Progenitor cell of endocrine pancreas (in vitro differentiated cells): ENCODE measurements at places on chromosomes 13 and 19.

GRCh38 chr19:18742838-18743783, 48.0 kb downstream of the COMP start:
- H3K27me3 ChIP-seq: no peaks in the 10 kb centered on the region
- DNase-seq: no peak
- peak overlapping the region; percentile 76 for H3K27ac ChIP-seq
- peaks cover 41% of the 10 kb centered on the region for H3K4me1 ChIP-seq
- no peaks in the 10 kb centered on the region for H3K36me3 ChIP-seq

DNA sequence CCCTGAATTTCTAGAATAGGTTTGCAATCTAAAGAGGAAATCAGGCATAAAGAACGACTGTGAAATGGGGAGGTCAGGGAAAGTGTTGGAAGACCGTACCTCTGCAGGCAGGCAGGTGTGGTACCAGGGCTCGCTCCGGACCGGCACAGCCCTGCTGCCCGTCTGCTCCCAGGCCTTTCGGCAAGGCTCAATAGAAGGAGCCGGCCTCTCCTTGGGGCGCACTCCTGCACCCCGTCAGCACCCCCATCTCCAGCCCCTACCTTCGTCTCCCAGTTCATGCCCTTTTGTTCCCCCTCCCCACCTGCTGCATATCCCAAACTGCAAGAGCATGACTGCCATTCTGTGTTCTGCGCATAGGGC, 139.8 kb upstream of the SOX1 start:
- no peak for DNase-seq
- no peak overlapping the region for H3K27ac ChIP-seq
- H3K36me3 ChIP-seq: no peaks in the 10 kb centered on the region
- H3K4me1 ChIP-seq: peaks cover 1% of the 10 kb centered on the region
- H3K27me3 ChIP-seq: peaks cover 40% of the 10 kb centered on the region
- no peak overlapping the region for H3K4me3 ChIP-seq

DNA sequence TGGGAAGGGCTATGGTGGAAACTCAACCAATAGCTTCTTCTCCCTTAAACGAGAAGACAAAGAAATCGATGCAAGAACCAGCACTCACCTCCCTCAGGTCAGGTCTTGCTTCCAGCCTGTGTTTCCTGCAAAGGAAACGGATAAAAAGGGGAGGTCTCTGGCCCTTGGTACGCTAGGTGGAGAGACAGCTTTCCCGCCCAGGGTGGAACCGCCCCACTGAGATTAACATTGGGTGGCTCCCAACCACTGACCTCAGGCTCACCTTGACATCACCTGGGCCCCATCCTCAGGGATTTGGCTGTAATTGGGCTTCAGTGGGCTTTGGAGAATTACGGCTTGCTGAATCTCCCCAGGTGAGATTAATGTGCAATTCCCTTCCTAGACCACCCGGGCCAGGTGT, at the start of gene NLRP7:
Gene NLRP7, minus strand, starts transcription at position 150 of the 400 bp plus-strand sequence.
- no peak within 1 kb of the TSS for H3K27ac ChIP-seq
- no peak within 1 kb of the TSS for H3K4me3 ChIP-seq
- no peaks in the 10 kb centered on the region for H3K4me1 ChIP-seq
- H3K36me3 ChIP-seq: no peaks in the 10 kb centered on the region
- no peak for DNase-seq
- H3K27me3 ChIP-seq: peaks cover 8% of the 10 kb centered on the region

GRCh38 chr19:6752256-6753177, 13.0 kb downstream of the TRIP10 start:
- peak; percentile 78 for DNase-seq
- H3K27ac ChIP-seq: peak overlapping the region; percentile 99
- H3K4me1 ChIP-seq: peaks cover 9% of the 10 kb centered on the region
- no peaks in the 10 kb centered on the region for H3K27me3 ChIP-seq

GRCh38 chr13:99600318-99600717, 99.0 kb downstream of the TM9SF2 start:
- H3K27ac ChIP-seq: no peak overlapping the region
- no peaks in the 10 kb centered on the region for H3K4me1 ChIP-seq

GRCh38 chr13:46373623-46374022, 13.4 kb downstream of the RUBCNL start:
- no peak for DNase-seq
- H3K4me3 ChIP-seq: no peak overlapping the region
- peaks cover 7% of the 10 kb centered on the region for H3K27me3 ChIP-seq

DNA sequence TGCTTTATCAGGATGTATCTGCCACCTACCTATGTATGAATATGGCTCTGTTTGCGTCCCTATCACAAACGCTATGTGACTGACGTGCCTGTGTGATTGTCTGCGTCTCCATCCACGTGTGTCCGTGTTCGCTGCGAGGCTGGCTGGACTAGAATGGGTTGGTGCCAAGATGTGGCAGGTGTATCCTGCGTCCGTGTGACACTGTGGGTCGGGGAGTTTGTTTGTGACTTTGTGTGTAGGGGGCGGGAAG, 6.7 kb upstream of the HOOK2 start:
- no peaks in the 10 kb centered on the region for H3K36me3 ChIP-seq
- peak overlapping the region; percentile 96 for H3K27ac ChIP-seq
- DNase-seq: no peak
- peaks cover 12% of the 10 kb centered on the region for H3K4me1 ChIP-seq

DNA sequence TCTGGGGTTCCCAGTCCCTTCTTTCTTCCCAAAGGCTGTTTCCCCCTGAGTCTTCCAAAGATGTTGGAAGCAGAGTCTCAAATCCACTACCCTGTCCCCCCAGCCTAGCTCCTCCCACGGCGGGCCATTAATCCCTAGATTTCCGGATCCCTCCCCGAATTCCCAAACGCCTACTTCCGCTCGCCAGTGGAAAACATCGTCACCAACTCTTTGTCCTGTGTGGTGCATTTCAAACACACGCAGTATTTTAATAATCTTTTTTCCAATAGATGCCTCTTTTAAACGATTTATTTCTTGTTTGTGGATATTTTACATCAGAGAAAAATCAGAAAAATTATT, 610 bp downstream of the ZNF791 start:
- peaks cover 15% of the 10 kb centered on the region for H3K36me3 ChIP-seq
- peak overlapping the region; percentile 100 for H3K27ac ChIP-seq
- peaks cover 3% of the 10 kb centered on the region for H3K4me1 ChIP-seq
- peak; percentile 29 for DNase-seq
- peak overlapping the region; percentile 99 for H3K4me3 ChIP-seq

GRCh38 chr19:510606-511100, 3.4 kb downstream of the TPGS1 start:
- DNase-seq: peak; percentile 89
- peak overlapping the region; percentile 56 for H3K4me3 ChIP-seq
- H3K36me3 ChIP-seq: peaks cover 8% of the 10 kb centered on the region
- peaks cover 11% of the 10 kb centered on the region for H3K27me3 ChIP-seq
- H3K27ac ChIP-seq: peak overlapping the region; percentile 67

DNA sequence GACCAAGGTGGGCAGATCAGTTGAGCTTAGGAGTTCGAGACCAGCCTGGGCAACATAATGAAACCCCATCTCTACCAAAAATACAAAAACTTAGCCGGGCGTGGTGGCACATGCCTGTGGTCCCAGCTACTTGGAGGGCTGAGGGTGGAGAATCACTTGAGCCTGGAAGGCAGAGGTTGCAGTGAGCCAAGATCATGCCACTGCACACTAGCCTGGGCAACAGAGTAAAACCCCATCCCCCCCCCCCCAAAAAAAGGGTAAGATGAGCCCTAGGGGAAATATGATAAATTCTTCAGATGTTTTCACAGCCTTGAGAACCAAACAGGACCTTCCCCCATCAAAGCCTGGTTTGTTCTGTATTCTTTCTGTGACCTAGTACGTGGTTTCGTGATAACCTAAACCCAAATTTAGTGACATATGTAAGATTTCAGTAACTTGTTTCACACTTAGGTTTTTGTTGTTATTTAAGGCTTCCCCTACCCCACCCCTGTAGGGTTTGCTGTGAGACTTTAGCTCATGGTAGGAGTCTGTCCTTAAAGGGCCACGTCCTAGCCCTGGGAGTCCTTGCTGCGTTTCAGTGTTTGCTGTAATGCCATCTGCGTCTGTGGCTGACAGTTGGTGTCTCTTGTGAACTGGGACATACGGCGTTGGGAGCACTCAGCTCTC, 49.6 kb downstream of the MYO9B start:
- no peak overlapping the region for H3K4me3 ChIP-seq
- no peak for DNase-seq
- H3K27ac ChIP-seq: no peak overlapping the region
- no peaks in the 10 kb centered on the region for H3K4me1 ChIP-seq
- peaks cover 4% of the 10 kb centered on the region for H3K36me3 ChIP-seq

- peak overlapping the region; percentile 82 for H3K27ac ChIP-seq
- H3K36me3 ChIP-seq: peaks cover 7% of the 10 kb centered on the region
- H3K27me3 ChIP-seq: no peaks in the 10 kb centered on the region
- H3K4me1 ChIP-seq: peaks cover 10% of the 10 kb centered on the region
- H3K4me3 ChIP-seq: no peak overlapping the region
Measured at GRCh38 chr19:46737298-46737654, 8.6 kb upstream of the FKRP start.

DNA sequence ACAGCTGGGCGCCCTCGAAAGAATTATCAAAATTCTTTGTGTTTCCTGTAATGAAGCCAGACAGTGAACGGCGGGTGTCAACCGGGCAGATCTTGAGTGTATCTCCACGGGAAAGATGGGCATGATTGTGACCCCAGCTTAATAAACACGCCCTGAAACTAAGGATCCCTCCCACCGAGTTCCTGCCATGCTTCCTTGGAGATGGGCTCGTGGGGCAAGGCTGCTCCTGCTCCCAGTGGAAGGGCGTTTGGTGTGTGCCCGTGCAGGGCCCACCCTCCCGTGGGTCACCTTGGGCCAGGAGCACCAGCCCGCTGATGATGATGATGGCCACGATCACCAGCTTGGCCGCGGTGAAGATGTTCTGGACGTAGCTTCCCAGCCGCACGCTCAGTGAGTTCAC, 7.4 kb downstream of the SLC7A9 start:
- no peak for DNase-seq
- H3K27me3 ChIP-seq: no peaks in the 10 kb centered on the region

GRCh38 chr19:31450696-31451095, 101.5 kb upstream of the TSHZ3 start:
- H3K4me1 ChIP-seq: no peaks in the 10 kb centered on the region
- no peak overlapping the region for H3K27ac ChIP-seq
- no peaks in the 10 kb centered on the region for H3K36me3 ChIP-seq
- DNase-seq: no peak
- peaks cover 7% of the 10 kb centered on the region for H3K27me3 ChIP-seq

GRCh38 chr13:112260108-112261055, 115.8 kb upstream of the SPACA7 start:
- H3K27me3 ChIP-seq: peaks cover 39% of the 10 kb centered on the region
- no peak overlapping the region for H3K4me3 ChIP-seq
- DNase-seq: no peak
- H3K36me3 ChIP-seq: no peaks in the 10 kb centered on the region

DNA sequence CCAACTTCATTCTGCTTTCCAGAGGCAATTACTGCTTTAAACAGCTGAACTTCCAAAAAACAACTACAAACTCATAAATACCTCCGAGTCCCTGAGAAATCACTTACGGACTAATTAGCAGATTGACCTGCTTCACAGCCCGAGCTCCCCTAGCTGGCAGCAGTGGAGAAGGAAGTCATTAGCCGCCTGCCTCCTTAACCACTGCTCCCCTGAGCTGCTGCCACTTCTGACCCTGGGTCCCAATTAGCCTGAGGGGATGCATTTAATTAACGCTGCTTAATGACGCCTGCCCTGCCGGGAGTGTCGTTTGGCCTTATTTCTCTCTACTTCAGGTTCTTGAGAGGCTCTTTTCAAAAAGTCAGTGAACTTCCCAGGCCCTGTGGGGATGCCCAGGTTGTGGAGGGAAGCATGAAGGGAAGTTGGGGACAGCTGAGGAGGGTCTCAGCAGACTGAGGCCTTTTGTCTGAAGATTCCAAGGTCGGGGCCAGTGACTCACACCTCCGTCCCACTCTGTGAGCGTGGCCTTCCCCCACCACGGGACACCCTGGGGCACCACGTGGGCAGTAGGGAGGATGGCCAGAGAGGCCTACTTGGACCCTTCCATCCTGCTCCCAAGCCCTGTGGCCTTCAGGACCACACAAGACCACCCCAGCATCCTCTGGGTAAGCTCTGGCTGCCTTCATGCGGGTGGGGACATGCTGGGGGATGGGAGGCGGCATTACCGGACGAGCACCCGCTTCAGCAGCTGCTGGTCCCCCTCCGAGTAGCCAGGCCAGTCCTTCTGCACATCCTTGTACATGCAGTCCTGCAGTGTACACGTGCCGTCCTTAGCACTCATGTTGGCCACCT, 19.8 kb upstream of the ISYNA1 start:
- no peak overlapping the region for H3K27ac ChIP-seq
- no peaks in the 10 kb centered on the region for H3K27me3 ChIP-seq
- peaks cover 2% of the 10 kb centered on the region for H3K4me1 ChIP-seq
- no peak for DNase-seq

DNA sequence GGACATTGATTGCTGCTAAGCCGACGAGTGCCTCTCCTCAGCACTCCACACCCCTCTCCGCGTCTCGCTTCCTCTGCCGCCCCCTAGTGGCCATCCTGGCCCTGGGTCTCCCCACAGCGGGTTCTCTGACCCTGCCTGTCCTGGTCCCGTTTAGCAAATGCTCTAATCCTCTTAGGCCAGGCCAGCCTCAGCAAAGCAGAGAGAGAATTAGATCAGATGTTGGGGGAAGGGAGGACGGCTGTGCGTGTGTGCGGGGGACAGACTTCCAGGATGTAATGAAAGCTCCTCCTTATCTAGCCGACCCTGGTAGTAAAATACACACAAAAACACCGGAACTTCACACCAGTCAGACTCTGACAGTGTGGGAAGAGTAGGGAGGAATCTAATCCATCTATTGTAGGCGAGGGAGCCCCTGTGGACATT, 4.5 kb downstream of the TPRX2 start:
- H3K4me1 ChIP-seq: no peaks in the 10 kb centered on the region
- no peak overlapping the region for H3K4me3 ChIP-seq
- peaks cover 5% of the 10 kb centered on the region for H3K27me3 ChIP-seq
- no peaks in the 10 kb centered on the region for H3K36me3 ChIP-seq
- DNase-seq: peak; percentile 96

GRCh38 chr13:99085808-99086266, 108.0 kb upstream of the DOCK9 start:
- H3K36me3 ChIP-seq: no peaks in the 10 kb centered on the region
- H3K4me1 ChIP-seq: peaks cover 8% of the 10 kb centered on the region
- peaks cover 33% of the 10 kb centered on the region for H3K27me3 ChIP-seq
- peak overlapping the region; percentile 75 for H3K4me3 ChIP-seq
- DNase-seq: no peak

GRCh38 chr19:34430738-34431625, 2.8 kb downstream of the UBA2 start:
- H3K4me1 ChIP-seq: peaks cover 16% of the 10 kb centered on the region
- no peak for DNase-seq
- peak overlapping the region; percentile 98 for H3K4me3 ChIP-seq
- H3K36me3 ChIP-seq: peaks cover 4% of the 10 kb centered on the region
- peak overlapping the region; percentile 77 for H3K27ac ChIP-seq

GRCh38 chr13:77397636-77398035, 70.7 kb upstream of the MYCBP2 start:
- no peak overlapping the region for H3K27ac ChIP-seq
- H3K4me3 ChIP-seq: no peak overlapping the region
- H3K27me3 ChIP-seq: no peaks in the 10 kb centered on the region

- H3K36me3 ChIP-seq: no peaks in the 10 kb centered on the region
- H3K4me3 ChIP-seq: no peak overlapping the region
- no peak overlapping the region for H3K27ac ChIP-seq
- no peaks in the 10 kb centered on the region for H3K27me3 ChIP-seq
- peaks cover 3% of the 10 kb centered on the region for H3K4me1 ChIP-seq
Measured at GRCh38 chr13:51277928-51278327, 55.7 kb downstream of the FAM124A start.
